Dorsolateral prefrontal cortex (tissue), 122 donors: ENCODE measurements at places on chromosomes 11 and 22.
A peak's percentile ranks its signal among the peaks of the same experiment; 100 is the strongest.

DNA sequence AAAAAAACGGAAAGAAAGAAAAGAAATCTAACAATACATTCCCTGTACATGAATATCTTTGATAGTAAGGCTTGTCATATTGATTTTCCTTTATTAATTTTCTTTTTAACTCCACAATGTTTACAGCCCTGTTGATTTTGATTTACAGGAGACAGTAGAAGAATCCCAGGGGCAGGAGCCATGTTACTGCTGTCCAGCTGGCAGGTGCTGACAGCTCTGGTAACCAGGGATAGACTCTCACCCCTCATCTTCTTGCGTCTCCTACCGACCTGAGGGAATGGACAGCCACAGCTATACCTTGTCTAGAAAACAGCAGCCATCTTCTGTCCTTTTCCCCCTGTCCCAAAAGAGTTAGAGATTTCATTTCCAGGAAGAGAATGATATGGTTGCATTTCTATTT is 37.4 kb downstream of the PRDM10 start:
- DNase-seq, result no peak

GRCh38 chr11:110086892-110087309 is 6.3 kb upstream of the ZC3H12C start:
- DNase-seq, result no peak

DNA sequence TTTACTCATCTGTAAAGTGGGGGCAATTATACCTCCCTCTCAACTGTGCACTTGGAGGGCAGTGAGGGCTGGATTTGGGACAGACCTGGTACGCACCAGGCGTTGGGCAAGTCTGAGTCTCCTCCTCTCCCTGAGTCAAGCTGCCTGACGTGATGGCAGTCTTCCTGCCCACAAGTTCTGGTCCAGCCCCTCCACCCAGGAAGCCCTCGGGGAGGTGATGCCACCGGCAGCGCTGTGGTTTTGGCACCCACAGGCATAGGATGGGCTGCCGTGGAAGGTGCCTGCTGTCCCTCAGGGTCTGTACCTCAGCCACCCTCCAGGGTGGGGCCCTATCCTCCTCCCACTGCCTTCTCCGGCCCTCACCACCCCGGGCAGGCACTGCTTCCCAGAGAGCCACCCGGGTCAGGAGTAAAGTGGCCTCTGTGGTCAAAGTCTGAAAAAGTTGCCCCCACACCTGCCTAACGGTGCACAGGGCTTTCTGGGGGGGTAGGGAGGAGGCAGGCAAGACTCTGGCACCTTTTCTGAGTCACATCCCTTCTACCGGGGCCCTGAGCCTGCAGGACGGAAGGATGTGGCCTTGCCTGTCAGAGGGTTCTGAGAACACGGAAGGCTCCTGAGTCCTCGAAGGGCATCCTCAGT is 6.5 kb upstream of the APOBEC3H start:
- no peak for DNase-seq

- DNase-seq, result no peak
Measured at GRCh38 chr11:107785401-107785800, 73.2 kb downstream of the SLC35F2 start.

- DNase-seq, result no peak
Measured at GRCh38 chr11:72685560-72686480, 11.6 kb upstream of the PDE2A start.

- no peak for DNase-seq
Measured at GRCh38 chr22:21034989-21035388, 2.6 kb upstream of the SLC7A4 start.

DNA sequence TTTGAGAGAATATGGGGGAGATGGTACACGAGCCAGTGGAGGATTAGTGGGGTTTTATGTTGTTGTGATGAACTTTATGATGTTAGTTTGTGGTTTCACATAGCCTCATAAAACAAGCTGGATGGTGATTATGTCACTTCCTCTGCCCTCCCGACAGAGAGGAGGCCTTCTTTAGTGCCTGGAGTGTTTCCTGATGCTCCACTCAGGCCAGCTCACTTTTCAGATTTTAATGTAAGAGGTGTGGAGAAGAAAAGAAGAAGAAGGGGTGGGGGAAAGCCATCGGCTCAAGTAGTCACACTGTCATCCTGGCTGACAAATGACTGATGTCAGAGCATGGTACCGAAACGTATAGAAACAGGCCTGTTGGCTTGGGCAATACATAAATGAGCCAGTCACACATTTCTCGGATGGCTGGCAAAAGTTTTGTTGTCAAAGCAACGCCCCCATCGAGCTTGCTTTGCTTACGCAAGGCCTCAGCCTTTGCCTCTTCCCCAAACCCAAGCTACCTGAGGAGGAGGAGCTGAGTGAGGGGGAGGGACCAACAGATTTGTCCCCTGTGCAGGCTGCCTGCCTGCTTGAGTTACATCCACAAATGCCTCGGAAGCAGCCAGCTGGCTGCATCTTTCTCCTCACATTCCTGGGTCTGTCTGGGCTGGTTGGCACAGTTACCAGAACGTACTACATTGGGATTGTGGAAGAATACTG is at the start of gene HEPHL1:
HEPHL1 (plus strand) TSS at position 578 of the 705 bp plus-strand sequence; CDS start at position 593, 15 bp downstream.
- no peak for DNase-seq

DNA sequence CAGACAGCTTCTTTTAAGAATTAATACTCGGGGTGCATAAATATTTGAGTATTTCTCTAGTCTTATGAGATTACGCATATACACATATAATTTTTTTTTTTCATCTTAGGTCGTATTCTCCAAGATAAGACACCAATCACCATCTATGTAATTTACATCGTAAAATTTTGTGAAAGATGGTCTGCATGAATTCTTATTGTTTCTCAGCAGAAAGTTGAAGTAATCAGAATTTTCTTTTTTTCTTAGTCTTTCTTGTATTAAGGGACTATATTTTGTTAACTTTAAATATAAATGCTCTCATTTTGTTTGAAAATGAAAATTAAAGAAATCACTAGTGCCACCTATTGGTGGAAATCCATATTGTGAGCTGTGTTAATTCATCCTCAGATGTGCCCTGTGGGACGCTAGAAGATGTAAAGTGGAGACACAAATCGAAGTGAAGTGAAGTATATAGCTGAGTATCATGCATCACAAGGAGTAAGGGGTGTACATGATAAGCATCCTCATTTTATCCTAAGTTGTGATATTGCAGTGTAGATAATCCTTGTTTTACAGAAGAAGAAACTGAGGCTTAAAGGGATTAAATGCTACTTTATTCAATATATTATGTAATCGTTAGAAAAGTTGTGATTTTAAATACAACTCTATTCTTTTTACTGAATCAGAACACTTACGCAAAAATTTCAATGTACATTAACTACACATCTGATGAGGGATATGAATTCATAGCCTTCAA is 2084.3 kb downstream of the LRRC4C start:
- DNase-seq, result no peak

DNA sequence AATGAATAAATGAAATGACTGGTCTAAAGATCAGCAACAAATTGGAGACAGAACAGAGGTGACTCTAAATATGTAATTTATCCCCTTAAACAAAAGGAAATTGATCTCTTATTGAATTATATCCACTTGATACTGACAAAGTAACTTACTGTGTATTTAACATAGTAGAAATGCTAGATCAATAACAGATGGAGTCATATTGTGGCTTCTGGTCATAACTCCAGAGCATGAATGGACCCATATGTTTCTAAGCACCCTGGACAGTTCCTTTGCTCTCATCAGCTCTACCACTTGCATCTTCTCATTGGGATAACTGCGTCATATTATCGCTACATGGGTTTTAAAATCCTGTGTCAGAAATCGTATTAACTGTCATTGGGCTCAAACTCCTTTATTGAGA is 222.3 kb downstream of the ETS1 start:
- no peak for DNase-seq

GRCh38 chr11:120746836-120747609 is 235.5 kb downstream of the GRIK4 start:
- DNase-seq, result no peak

DNA sequence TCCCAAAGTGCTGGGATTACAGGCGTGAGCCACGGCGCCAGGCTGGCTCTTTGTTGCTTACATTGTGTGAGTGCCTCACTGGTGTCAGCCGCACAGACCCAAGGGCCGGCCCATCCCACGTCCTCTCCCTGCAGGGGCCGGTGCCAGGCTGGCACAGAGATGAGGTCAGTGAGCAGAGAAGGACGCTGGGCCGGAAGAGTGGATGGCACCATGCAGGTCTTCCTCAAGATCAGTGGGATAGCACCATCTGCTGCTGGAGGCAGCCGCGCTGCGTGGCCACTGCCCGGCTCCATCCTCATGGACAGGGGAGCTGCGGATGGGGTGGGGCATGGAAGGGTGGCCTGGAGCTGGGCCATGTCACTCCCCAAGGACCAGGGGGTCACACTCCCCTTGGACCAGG is 22.0 kb upstream of the FGF4 start:
- DNase-seq, result no peak

DNA sequence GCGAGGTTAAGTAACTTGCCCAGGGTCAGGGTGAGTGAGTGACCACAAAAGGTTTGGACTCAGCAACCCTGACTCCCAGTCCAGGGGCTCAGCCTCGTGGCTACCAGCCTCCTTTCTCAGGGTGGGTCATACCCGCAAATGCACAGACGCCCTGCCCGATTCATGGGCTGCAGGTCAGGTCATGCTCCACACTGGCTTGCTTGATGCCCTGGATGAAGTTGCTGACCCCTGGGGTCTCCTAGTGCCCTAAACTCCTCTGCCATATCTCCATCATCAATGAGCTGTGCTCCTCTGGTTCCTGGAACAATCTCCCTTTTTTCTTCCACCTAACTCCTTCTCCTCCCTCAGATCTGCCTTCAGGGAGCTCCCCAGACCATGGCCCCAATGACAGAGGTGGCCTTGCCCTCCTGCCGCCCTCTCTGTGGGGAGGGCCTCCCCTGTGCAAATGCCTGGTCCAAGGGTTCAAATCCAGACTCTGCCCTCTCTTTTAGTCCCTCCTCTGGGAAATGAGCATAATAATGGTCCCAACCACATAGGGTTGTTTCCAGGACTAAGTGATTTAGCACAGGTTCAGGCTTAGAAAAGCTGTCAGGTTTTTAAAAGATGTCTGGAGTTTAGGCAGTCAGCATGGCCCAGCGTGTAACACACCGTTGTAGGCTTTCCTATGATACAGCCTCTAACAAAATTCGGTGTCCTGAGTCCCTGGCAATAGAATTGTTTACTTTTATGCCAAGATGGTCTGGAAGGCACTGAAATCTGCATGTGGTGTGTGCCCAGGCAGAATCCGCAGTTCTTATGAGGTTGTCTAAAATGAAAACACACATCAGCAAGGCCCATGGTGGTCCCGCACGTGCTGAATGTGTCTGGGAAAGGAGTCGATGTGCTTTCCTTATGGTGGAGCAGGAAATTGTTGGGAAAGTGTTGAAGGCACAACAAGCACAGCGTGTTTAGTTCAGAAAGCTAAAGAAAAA is 63.6 kb downstream of the CD82 start:
- peak; percentile 9 for DNase-seq

DNA sequence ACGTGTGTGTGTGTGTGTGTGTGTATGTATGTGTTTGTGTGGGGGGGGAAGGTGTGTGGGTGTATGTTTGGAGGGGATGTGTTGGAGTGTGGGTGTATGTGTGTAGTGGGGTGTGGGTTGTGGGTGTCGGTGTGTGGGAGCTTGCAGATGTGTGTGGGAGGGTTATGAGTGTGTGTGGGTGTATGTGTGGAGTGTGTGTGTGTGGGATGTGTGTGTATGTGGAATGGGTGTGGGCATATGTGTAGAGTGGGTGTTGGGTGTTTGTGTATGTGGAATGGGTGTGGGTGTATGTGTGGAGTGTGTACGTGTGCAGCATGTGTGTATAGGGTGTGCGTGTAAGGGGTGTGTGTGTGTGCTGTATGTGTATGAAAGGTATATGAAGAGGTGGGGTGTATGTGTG is 14.7 kb downstream of the STX3 start:
- no peak for DNase-seq

DNA sequence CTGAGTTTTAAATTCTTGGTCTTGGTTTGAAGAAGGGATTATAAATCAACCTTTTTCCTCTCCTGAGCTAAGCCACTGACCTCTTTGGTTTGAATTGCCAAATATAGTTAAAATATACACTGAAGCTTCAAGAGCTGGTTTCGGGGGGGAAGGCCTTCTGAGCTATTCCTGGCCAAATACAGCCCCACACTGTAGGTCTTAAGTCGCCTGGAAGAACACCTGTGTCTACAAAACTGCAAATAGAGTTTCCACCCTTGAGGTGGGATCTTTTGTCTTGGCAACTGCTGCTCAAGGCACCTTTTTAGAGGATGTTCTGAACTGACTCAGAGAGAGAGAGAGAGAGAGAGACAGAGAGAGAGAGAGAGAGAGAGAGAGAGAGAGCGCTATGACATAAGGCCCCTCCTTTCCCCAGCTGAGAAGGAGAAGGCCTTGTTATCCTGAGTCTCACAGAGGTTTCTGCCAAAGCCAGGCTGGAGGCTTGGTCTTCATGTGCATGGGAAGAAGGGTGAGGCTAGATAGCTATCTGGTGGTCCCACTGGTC is 5.5 kb downstream of the ADM start:
- DNase-seq, result no peak

DNA sequence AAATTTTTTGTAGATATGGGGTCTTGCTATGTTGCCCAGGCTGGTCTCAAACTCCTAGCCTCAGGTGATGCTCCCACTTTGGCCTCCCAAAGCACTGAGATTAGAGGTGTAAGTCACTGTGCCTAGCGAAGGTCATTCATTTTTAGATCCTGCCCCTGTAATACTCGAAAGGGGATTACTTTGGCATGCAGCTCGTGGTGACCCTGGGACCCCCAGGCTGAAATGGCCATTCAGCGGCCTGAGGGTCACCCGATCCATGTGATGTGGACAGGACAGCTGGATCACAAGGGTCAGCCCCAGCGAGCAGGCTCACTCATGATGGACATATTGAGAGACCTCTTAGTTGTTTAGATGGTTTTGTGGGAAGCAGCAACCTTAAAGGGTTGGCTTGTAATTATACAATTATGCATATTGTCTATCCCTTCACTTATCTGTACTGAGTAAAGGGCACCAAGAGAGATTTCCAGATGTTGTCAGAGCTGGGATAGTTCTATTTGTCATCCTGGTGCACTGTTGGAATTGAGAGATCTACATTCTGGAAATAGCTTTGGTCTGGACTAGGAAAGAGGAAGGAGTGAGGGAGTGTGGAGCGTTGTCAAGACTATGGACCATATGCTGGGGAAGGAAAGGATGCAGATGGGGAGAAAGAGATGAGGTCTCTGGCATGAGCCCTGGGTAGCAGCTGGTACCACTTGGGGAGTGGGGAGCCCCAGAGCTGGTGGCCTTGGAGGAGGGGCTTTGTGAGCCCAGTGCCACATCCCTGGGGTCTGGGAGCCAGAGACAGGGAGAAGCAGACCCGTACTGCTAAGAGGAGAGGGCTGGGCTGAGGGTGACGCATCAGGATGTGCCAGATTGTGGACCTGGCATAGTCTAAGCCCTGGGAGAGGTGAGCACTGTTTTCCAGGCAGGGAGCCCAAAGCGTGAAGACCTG is 15.5 kb downstream of the RHBDD3 start:
- DNase-seq, result no peak

DNA sequence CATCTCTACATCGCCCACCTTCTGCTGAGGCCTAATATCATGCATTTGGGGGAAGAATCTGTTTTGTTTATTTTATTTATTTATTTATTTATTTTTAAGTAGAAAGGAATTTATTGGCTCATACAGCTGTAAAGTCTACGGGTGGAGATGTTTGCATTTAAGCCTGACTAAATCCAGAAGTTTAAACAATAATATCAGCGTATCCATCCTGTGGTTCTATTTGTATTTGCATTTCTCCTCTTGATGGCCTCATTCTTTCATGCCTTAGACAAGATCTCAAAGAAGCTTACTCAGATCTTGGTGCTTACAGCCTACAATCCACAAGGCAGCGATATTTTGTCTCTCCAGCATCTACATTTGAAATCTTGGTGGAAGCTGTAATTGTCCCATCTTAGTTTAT is 67.1 kb upstream of the CARD18 start:
- no peak for DNase-seq

- no peak for DNase-seq
Measured at GRCh38 chr22:46895753-46896152, 133.3 kb downstream of the TBC1D22A start.
